ENCODE measurements at places on chromosomes 5 and 9.

- DNase-seq = no peak
Measured at GRCh38 chr5:163595932-163596607, 90.7 kb downstream of the MAT2B start.

DNA sequence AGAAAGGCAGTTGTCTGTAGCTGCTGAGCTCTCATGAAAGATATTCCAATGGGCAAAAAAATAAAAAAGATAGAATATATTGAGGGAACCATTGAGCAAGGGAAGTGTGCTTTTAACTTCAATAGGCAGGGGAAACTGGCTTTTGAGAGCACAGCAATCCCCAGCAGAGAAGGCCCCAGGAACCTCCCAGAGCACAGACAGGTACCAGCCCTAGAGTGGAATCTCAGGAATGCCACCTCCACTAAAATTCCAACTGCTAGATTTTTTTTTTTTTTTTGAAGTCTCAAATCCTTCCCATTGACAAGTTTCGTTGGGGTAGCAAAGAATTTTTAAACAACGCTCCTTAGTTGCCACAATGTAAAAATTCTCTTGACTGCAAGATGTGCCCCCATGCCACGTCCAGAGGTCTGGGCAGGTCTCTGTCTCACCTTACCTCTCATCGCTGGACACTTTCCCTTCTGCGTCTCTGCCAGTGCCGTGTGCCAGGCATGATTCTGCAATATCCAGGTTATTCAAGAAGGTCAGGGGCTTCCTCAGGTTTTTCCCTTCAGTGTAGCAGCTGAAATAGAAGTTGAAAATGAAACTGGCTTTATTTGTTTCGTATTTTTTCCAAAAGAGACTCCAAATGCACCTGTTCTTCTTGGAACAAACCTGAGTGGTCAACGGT lies 64.2 kb upstream of the IRX1 start:
- no peak for DNase-seq

DNA sequence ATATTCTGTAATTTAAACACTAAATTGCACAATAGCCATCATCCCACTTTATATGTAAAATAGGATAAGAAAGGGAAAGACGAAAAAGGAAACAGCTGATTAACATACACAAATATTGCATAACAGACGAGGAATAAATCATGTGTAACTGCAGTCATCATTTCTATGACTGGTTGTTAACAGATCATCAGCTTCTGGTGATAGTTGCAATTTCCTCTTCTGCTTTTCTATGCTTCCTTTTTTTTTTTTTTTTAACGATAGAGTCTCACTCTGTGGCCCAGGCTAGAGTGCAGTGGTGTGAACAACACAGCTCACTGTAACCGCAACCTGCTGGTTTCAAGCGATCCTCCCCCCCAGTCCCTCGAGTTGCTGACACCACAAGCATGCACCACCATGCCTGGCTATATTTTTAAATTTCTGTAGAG lies 22.5 kb upstream of the JAKMIP2 start:
- DNase-seq = peak; percentile 85

GRCh38 chr5:78367318-78367991 lies 7.0 kb downstream of the SCAMP1 start:
- DNase-seq = peak; percentile 40

DNA sequence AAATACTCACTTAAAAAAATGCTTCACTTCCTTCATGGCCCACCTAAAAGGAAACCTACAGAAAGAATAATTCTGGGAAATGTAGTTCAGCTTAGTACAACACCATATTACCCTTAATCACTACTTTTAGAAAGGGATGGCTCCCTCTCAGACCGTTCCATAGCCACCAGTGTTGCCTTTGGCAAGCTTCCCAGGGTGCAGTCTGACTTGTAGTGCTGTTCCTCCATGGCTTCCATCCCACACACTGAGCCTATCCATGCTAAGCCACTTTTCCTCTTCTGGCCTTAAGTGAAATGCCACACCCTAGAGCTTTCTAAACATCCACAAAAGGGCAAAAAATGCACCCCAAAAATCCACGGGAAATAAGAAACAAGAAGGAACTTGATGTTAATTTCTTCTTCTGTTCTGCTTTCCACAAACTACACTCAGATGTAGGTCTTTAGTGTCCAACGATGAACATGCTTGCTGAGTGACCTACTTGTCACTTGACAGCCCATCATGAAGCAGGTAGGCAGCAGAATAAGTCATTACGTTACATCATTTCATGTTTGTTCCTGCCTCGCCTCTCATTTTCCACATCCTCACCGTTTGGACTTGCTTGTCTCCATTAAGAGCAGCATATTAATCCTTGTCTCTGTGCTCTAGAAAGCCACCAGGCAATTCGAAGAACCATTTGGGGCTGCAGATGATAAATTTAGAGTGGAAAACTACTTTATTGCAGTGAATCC lies 391.1 kb upstream of the GRAMD2B start:
- no peak for DNase-seq

- peak; percentile 41 for DNase-seq
Measured at GRCh38 chr5:137695651-137696428, 40.0 kb downstream of the KLHL3 start.

- DNase-seq = no peak
Measured at GRCh38 chr9:130421154-130421801, 23.5 kb upstream of the ASS1 start.

DNA sequence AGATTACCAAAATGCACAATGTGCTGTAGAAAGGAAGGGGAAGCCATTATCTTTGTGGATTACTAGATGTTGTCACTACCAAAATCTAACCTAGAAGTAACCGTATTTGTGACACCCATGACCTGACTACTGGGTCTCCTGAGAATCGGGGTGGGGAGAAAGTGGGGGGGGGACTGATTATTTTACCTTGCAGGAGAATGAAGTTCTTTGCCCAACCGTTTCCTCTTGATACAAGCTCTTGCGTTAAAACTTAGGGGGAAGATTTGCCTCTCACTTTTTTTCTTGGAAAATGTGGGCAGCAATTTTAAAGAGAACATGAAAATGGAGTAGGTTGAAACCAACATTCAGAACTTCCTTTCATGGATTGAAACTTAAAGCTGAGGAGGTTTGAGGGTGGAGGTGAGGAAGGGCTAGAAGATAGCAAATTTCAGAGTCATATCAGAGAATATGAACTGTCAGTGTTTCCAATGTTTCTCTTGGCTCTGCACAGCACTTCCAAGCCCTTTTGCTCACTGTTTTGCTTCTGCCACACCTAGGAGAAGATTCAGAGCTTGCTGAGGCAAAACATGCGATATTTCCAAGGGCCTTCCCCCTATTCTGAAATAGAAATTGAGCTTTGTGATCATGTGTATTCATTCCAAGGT lies 280.8 kb downstream of the AOPEP start:
- no peak for DNase-seq

GRCh38 chr5:55869847-55870246 lies 18.7 kb downstream of the IL31RA start:
- no peak for DNase-seq

- no peak for DNase-seq
Measured at GRCh38 chr9:15738011-15738410, 185.2 kb downstream of the CCDC171 start.

- no peak for DNase-seq
Measured at GRCh38 chr9:89080193-89080592, 88.9 kb downstream of the S1PR3 start.

- DNase-seq = peak; percentile 61
Measured at GRCh38 chr9:120710110-120710981, 3.9 kb downstream of the MEGF9 start.

DNA sequence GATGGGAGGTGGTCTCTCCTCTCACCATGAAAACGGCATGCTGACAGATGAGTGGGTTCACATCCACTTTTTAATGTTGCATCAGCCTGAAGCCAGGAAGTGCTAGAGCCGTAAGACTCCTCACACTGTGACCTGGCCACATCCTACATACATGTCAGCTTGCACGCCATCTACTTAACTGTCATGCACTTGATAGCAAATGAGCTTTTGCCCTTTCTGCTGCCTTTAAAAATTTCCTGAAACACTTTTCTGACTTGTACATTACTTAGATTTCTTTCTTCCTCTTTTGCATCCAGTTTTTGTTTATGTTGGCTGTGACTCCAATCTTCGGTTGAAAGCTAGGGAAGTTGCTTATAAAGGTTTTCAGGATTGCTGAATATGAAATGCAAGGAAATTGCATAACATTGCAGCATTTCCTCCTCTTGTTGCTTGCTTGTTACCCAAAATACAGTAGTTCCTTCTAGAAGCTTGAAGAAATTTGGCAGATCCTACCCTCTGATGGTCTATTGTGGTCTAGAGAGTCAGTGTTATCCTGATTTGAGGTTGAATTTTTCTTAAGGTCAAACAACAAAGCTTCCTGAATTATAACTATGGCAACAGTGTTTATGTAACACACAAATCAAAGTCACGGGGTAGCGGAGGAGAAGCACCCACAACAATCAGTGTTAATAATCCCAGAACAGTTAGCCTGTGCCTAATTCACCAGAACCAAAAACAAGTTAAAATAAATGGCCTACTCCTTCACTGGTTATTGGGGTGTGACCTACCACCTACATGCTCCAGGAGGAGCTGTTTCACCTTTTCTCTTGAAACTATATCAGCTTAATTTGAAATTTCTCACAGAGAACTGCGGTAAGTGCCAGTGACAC lies 232.5 kb downstream of the ARHGAP26 start:
- DNase-seq = peak; percentile 97

GRCh38 chr9:128619127-128619526 lies 37.5 kb downstream of the DYNC2I2 start:
- no peak for DNase-seq

- no peak for DNase-seq
Measured at GRCh38 chr9:69470186-69470977, 145.4 kb downstream of the ENTREP1 start.

GRCh38 chr5:156327296-156327695 lies 332 bp downstream of the SGCD start:
- no peak for DNase-seq

GRCh38 chr5:137264573-137264972 lies 234.6 kb downstream of the SPOCK1 start:
- no peak for DNase-seq

DNA sequence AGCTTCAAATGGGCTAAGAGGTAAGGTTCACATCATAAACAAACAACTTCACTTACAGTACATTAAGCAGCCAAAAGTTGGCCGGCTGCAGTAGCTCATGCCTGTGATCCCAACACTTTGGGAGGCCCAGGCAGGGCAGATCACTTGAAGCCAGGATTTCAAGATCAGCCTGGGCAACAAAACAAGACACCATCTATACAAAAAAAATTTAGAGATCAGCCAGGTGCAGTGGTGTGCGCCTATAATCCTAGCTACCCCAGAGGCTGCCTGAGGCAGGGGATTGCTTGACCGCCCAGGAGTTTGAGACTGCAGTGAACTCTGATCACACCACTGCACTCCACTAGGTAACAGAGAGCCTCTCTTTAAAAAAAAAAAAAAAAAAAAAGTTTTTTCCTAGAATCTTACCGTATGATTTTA lies 16.9 kb downstream of the UBTD2 start:
- no peak for DNase-seq

GRCh38 chr5:127298656-127299055 lies 8.1 kb downstream of the MEGF10 start:
- DNase-seq = no peak

DNA sequence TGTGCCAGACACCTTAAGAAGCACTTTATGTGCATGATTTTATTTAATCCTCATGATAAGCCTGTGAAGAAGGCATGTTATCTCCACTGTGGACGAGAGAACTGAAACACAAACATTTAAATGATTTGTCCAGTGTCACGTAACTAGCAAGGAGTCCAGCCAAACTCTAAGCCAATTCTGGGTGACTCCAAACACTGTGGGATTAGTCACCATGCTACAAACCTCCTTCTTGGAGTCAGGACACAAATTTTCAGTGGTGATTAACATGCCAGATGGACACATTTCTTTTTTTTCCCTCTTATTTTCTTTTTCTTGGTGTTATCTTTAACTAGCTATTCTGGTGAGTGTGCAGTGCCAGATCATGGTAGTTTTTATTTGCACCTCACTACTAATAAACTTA lies 316.8 kb downstream of the NDUFS4 start:
- DNase-seq = no peak

DNA sequence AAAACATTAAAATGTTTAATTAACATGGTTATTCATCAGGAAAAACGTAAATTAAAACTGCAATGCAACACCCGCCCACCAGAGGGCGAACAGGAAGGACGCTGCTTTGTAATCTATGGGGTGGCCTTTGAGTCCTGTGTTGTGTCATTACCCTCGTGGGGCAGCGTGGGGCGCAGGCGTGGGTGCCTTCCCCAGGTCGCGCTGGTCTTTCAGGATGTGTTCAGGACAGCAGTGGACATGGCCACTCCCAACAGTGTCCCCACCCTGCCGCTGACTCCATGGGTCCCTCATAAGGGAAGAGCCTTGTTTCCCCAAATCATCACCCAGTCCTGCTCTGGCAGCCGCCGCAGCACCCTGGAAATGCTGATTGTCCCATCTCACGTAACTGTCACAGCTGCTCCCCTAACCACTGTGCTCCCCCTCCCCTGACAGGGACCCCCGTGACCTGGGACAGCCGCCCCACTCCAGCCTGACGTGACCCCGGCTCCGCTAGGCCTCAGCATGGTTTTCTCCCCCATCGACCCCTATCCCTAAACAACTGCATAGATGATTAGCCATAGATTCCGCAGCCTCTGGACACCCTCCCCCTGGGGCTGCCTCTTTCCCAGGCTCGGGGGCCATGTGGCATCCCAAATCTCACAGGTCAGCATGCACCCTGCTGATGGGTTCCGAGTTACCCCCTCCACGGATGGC lies 36.4 kb downstream of the GLT6D1 start:
- peak; percentile 43 for DNase-seq

DNA sequence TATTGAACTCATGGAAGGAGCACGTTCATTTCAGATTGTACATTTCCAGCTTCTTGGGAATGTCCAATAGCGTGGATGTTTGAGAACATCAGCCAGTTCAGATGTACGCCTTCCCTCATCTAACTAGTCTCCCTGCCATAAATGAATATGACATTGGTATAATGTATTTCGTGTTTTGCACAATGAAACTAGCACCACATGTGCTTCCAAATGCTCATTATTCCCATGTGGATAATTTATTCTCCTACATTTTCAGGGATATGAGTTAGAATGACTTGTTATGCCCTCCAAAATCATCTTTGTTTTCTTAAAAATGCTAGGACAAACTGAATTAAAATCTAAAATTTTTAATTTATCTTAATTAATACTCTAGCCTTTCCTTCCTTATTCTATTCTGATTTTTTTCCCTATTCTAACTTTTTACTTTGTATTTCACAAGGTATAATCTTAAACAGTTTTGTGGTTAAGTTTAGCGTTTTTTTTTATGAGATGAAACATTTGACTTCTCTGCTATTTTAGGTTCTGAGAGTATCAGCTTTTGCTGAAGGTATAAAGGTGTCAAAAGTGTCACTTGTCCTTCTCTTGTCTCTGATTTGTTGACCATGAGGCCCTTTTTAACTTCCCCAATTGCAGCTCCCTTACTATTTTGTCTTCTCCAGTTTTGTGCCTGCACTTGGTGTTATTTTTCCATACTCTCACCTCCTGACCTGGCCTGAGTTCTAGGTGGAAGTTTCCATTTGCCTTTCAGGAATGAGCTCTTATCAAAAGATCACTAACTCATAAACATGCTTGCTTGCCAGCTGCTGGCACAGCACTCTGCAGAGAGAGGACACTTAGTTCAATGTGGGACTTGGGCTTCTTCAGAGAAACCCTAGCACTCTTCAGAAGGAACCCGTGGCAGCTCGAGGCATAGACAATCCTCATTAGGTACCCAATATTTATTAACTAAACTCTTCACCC lies 106.8 kb downstream of the FRMD3 start:
- DNase-seq = no peak

All from NB4 (cell line).